ENCODE measurements at places on chromosomes 7 and 10. TPM values are rescaled to one million over a fixed set of nuclear protein-coding genes. Genes with fewer than 3 reads are reported as not detected.

- H3K4me1 ChIP-seq: peaks cover 50% of the 10 kb centered on the region
- peak overlapping the region; percentile 55 for H3K27ac ChIP-seq
- DNase-seq: no peak
- no peaks in the 10 kb centered on the region for H3K36me3 ChIP-seq
- H3K27me3 ChIP-seq: no peaks in the 10 kb centered on the region
- H3K4me3 ChIP-seq: no peak overlapping the region
These were observed 61.8 kb upstream of the CAPZA2 start for GRCh38 chr7:116800594-116800993.

LLCFC1 gene
- 6.6 TPM for polyA plus RNA-seq

DNA sequence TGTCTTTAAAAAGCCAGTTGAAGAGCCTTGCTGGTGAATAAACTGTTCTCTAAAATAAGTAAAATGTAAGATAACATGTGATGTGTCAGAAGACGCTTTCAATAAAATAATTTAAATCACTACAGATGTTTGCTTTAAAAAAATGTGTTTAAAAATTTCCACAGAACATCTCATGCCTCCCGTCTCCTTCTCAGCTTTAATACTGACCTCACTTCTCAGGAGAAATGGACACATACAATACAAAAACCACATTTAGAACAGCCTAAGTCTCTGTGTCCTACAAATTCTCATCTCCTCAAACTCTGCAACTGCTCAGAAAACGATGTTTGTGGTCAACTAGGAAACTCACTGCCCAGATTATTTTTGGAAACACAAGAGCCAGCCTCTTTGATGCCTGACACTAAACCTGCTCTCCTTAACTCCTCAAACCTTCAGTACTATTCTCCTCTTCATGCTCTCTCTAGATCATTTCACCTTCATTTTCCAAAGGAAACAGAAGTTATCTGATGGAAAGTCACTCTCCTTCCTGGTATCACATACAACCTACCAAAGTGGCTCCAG lies 120.3 kb downstream of the ZNF438 start:
- DNase-seq: no peak
- H3K36me3 ChIP-seq: peaks cover 2% of the 10 kb centered on the region
- no peak overlapping the region for H3K4me3 ChIP-seq
- no peaks in the 10 kb centered on the region for H3K4me1 ChIP-seq

- H3K36me3 ChIP-seq: no peaks in the 10 kb centered on the region
- no peaks in the 10 kb centered on the region for H3K4me1 ChIP-seq
- no peak overlapping the region for H3K27ac ChIP-seq
- no peak overlapping the region for H3K4me3 ChIP-seq
- H3K27me3 ChIP-seq: no peaks in the 10 kb centered on the region
These were observed 110.7 kb downstream of the INHBA start for GRCh38 chr7:41592236-41592635.

DNA sequence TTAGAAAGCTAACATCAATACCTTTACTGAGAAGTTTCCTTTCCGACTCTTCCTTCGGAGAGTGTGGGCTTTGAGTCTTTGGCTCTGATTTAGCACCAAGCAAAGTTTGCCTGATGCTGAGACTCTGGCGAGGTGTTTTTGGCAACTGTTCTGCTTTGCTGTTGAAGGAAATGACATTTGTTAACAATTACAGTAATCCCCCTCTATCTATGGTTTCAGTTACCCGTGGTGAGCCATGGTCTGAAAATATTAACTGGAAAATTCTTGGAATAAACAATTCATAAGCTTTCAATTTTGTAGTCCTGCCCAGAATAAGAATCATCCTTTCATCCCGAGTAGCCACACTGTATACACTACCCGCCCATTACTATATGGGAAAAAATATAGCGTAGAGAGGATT lies 126.3 kb downstream of the ARHGAP21 start:
- H3K27ac ChIP-seq: no peak overlapping the region
- H3K4me1 ChIP-seq: no peaks in the 10 kb centered on the region
- H3K4me3 ChIP-seq: no peak overlapping the region
- DNase-seq: no peak

- no peak for DNase-seq
- H3K36me3 ChIP-seq: peaks cover 4% of the 10 kb centered on the region
- no peak overlapping the region for H3K27ac ChIP-seq
- H3K4me3 ChIP-seq: no peak overlapping the region
- H3K27me3 ChIP-seq: peaks cover 21% of the 10 kb centered on the region
These were observed 28.3 kb downstream of the POLL start for GRCh38 chr10:101559596-101560297.

DNA sequence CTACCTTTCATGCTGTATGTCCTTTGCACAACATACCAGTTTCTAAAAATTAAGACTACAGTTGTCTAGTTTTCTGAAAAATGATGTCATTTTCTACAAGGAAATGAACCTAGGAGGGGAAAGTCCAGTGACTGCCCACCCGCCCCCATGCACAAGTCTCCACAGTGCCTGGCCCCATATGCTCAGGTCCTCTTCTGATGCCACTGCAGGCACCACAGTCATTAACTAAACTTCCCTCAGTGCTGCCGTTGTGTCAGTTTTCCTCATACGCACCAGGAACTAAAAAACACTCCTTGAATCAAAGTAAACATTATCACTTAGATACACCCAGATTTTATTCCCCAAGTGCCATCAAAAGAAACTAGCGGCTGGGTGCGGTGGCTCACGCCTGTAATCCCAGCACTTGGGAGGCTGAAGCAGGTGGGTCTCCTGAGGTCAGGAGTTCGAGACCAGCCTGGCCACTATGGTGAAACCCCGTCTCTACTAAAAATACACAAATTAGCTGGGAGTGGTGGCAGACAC lies 6.9 kb upstream of the TNS3 start:
- peak overlapping the region; percentile 51 for H3K27ac ChIP-seq
- no peak overlapping the region for H3K4me3 ChIP-seq
- H3K36me3 ChIP-seq: no peaks in the 10 kb centered on the region

- no peaks in the 10 kb centered on the region for H3K36me3 ChIP-seq
- H3K4me3 ChIP-seq: no peak overlapping the region
- H3K4me1 ChIP-seq: no peaks in the 10 kb centered on the region
- no peak overlapping the region for H3K27ac ChIP-seq
- DNase-seq: peak; percentile 15
These were observed 79.0 kb upstream of the LSM8 start for GRCh38 chr7:118104812-118105441.

DNA sequence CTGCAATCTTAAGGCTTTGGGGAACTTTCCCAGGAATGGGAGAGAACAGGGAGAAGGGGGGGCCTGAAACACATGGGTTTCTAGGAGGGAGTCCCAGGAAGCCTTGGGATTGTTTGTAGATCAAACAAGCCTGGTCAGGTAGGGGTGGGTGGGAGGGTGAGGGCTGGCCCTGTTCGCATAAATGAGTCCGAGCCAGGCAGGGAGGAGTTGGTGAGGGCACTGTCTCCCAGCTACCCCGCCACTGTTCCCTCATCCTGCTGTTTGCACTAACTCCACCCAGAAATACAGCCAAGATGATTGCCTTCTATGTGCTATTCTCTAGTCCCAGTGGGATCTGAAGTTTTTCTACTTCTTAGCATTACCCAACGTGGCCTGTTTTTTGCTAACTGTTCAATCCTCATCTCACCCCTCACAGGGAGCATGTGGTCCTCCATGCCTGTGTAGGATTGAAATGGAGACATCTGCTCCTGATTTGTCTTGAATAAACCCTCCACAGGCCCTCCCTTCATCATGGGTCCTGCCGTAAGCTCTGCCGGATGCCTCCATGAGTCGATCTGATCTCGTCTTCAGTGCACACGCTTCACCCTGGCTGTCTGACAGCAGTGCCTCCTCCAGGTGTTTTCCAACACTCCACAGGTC lies 257.0 kb downstream of the COBL start:
- no peak for DNase-seq
- H3K27ac ChIP-seq: no peak overlapping the region
- H3K36me3 ChIP-seq: peaks cover 24% of the 10 kb centered on the region
- H3K4me3 ChIP-seq: no peak overlapping the region

- no peak overlapping the region for H3K4me3 ChIP-seq
- peaks cover 6% of the 10 kb centered on the region for H3K4me1 ChIP-seq
- H3K27me3 ChIP-seq: no peaks in the 10 kb centered on the region
- H3K36me3 ChIP-seq: no peaks in the 10 kb centered on the region
These were observed 5.4 kb downstream of the CACNB2 start for GRCh38 chr10:18145652-18146051.

- peaks cover 12% of the 10 kb centered on the region for H3K4me1 ChIP-seq
- peak within 1 kb of the TSS; percentile 84 for H3K4me3 ChIP-seq
- peak within 1 kb of the TSS; percentile 94 for H3K27ac ChIP-seq
These were observed at the start of gene NDUFB2 for GRCh38 chr7:140696680-140697446. Gene NDUFB2 (plus strand): TSS chr7:140696708. CDS start chr7:140696745, 37 bp downstream.

GRCh38 chr10:124892031-124892430 lies 49.9 kb upstream of the ZRANB1 start:
- no peak for DNase-seq
- no peaks in the 10 kb centered on the region for H3K4me1 ChIP-seq
- H3K36me3 ChIP-seq: no peaks in the 10 kb centered on the region
- H3K27ac ChIP-seq: no peak overlapping the region
- H3K4me3 ChIP-seq: no peak overlapping the region

DNA sequence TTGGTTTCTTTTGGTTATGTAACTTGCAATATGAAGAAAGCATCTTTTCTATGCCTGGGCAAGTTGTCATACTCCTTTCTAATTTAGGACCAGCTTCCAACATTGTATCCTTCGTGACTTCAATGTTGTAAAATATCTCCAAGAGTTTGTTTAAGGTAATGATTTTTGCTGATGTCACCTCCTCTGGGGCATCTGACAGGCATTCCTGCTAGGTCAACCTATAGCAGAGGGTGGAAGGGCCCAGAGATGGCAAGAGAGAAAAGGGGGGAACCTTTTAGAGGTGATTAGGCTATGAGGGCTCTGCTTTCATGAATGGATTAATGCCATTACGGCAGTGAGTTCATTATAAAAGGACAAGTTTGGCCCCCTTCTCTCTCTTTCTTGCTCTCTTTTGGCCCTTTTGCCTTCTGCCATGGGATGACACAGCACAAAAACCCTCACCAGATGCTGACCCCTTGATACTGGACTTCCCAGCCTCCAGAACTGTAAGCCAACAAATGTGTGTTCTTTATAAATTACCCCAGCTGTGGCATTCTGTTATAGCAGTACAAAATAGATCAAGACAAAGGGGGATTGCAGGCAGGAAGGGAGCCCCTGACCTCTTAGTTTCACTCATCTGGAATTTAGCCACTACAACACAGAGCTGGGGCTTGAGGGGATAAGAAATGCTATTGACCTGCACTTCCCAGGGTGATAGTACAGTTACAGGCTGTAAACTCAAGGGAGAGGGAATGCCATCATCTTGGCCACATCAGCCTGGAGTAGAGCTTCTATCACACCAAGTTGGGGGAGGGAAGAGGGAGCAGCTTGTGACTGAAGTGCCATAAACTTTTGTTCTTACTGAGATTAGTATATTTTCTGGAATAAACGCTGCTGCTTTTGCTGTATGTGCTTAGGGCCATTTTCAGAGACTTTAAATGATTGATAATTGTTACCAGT lies 195.9 kb downstream of the CFTR start:
- H3K27ac ChIP-seq: peak overlapping the region; percentile 74
- H3K4me1 ChIP-seq: peaks cover 35% of the 10 kb centered on the region
- peak; percentile 87 for DNase-seq
- H3K36me3 ChIP-seq: no peaks in the 10 kb centered on the region
- H3K4me3 ChIP-seq: no peak overlapping the region

GRCh38 chr10:125795128-125795527 lies 19.5 kb upstream of the MMP21 start:
- no peaks in the 10 kb centered on the region for H3K4me1 ChIP-seq
- no peak overlapping the region for H3K4me3 ChIP-seq
- peaks cover 65% of the 10 kb centered on the region for H3K36me3 ChIP-seq
- no peaks in the 10 kb centered on the region for H3K27me3 ChIP-seq
- DNase-seq: no peak
- H3K27ac ChIP-seq: no peak overlapping the region

DNA sequence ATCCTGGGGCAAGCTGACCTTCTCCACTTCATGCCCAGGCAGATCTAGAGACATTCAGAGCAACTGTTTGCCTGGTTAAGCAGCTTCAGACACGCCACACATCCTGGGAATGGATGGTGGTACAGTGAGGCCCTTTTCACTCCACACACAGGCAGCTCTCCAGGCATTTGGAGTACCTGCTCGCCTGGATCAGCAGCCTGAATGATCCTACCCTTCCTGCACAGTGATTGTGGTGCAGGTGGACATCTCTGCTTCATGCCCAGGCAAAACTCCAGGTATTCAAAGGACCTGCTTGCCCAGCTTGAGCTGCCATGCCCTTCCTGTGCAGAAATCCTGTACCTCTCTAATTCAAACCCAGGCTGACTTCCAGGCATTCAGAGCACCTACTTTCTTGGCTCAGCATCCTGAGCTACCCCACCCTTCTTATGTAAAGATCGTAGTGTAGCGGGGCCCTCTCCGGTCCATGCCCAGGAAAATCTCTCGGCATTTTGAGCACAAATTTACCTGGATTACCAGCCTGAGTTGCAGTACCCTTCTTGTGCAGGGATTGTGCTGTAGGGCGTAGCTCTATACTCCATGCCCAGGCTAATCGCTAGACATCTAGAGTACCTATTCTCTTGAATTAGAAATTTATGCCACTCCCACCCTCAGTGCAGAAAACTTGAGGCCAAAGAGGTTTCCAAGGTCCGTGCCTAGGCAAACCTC lies 972.8 kb downstream of the ANKRD7 start:
- no peak overlapping the region for H3K4me3 ChIP-seq
- H3K27me3 ChIP-seq: no peaks in the 10 kb centered on the region
- no peak overlapping the region for H3K27ac ChIP-seq

DNA sequence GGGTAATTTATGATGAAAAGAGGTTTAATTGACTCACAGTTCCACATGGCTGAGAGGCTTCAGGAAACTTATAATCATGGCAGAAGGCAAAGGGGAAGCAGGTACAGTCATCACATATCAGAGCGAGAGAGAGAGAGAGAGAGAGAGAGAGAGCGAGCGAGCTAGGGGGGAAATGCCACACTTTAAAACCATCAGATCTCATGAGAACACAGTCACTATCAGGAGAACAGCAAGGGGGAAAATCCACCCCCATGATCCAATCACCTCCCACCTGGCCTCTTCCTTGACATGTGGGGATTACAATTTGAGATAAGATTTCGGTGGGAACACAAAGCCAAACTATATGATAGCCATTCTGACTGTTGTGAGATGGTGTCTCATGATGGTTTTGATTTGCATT lies 576.3 kb downstream of the GFRA1 start:
- no peaks in the 10 kb centered on the region for H3K27me3 ChIP-seq
- no peak overlapping the region for H3K27ac ChIP-seq
- no peaks in the 10 kb centered on the region for H3K36me3 ChIP-seq
